Activated T-helper 2 cell treated with anti-CD3 and anti-CD28 coated beads, Interferon-gamma antibody, Interleukin-2, Interleukin-4, amounts not matched to agents 10 μg/mL and 5 μg/mL and 100 μg/mL, durations not matched to agents 14 hours and 24 hours and 36 hours (primary cell): ENCODE measurements at places on chromosomes 11 and 22. TPM values are rescaled to one million over a fixed set of nuclear protein-coding genes. Genes with fewer than 3 reads are reported as not detected.

CYP2D6 gene
- total RNA-seq, result 3.5 and 3.6 TPM in 2 replicates

DCDC1 gene
- not detected in 2 replicates for total RNA-seq

MAFF gene
- 13.5 and 15.3 TPM in 2 replicates for total RNA-seq

TEX54 gene
- 1.2 TPM in 1 of 2 replicates, not detected in the other for total RNA-seq

WNT11 gene
- 0.91 TPM in 1 of 2 replicates, not detected in the other for total RNA-seq

GRIA4 gene
- not detected in 2 replicates for total RNA-seq

MS4A6A gene
- total RNA-seq, result not detected in 2 replicates

OR2AG1 gene
- total RNA-seq, result not detected in 2 replicates

APOBEC3F gene
- total RNA-seq, result 23.8 and 24.1 TPM in 2 replicates

PLAAT2 gene
- total RNA-seq, result not detected in 2 replicates

GLYAT gene
- total RNA-seq, result not detected in 2 replicates

OR52H1 gene
- 0.30 TPM in 1 of 2 replicates, not detected in the other for total RNA-seq

NTM gene
- not detected in 2 replicates for total RNA-seq

BTG4 gene
- not detected in 2 replicates for total RNA-seq

SLC17A6 gene
- total RNA-seq, result not detected in 2 replicates

PRRG4 gene
- total RNA-seq, result 1.1 and 1.3 TPM in 2 replicates

SCT gene
- not detected in 2 replicates for total RNA-seq

OR8H2 gene
- total RNA-seq, result not detected in 2 replicates

CSNK2A3 gene
- total RNA-seq, result 1.2 and 1.7 TPM in 2 replicates

MPZL3 gene
- total RNA-seq, result 49.5 and 49.7 TPM in 2 replicates

LRRC55 gene
- total RNA-seq, result not detected in 2 replicates

CYB5R2 gene
- total RNA-seq, result 3.8 and 4.5 TPM in 2 replicates

FAM181B gene
- total RNA-seq, result not detected in 2 replicates

TSGA10IP gene
- not detected in 2 replicates for total RNA-seq

SCN4B gene
- total RNA-seq, result 0.30 and 0.32 TPM in 2 replicates

ACTN3 gene
- total RNA-seq, result 0.07 and 0.14 TPM in 2 replicates

AQP11 gene
- total RNA-seq, result 0.52 and 0.97 TPM in 2 replicates

KCNJ11 gene
- total RNA-seq, result 0.83 and 0.91 TPM in 2 replicates

SYT13 gene
- not detected in 2 replicates for total RNA-seq

ZBTB16 gene
- total RNA-seq, result 2.8 and 2.9 TPM in 2 replicates

CRYBA4 gene
- total RNA-seq, result not detected in 2 replicates

MOGAT2 gene
- total RNA-seq, result not detected in 2 replicates

STX5 gene
- total RNA-seq, result 37.4 and 41.9 TPM in 2 replicates

NELL1 gene
- total RNA-seq, result 0.07 TPM in 1 of 2 replicates, not detected in the other

OR8D1 gene
- not detected in 2 replicates for total RNA-seq

GRM5 gene
- not detected in 2 replicates for total RNA-seq

ASCL2 gene
- total RNA-seq, result 0.23 and 0.25 TPM in 2 replicates

LRRC74B gene
- total RNA-seq, result 0.23 TPM in 1 of 2 replicates, not detected in the other

APOL4 gene
- total RNA-seq, result 0.48 and 0.52 TPM in 2 replicates

CCDC188 gene
- 0.11 TPM in 1 of 2 replicates, not detected in the other for total RNA-seq

WNT7B gene
- total RNA-seq, result not detected in 2 replicates
